ENCODE measurements at places on chromosomes 1 and 21. TPM values are rescaled to one million over a fixed set of nuclear protein-coding genes. Genes with fewer than 3 reads are reported as not detected.
A peak's percentile ranks its signal among the peaks of the same experiment; 100 is the strongest.

- DNase-seq: no peak
Observed at GRCh38 chr1:160916666-160917065, 31.7 kb upstream of the ITLN1 start.

DNA sequence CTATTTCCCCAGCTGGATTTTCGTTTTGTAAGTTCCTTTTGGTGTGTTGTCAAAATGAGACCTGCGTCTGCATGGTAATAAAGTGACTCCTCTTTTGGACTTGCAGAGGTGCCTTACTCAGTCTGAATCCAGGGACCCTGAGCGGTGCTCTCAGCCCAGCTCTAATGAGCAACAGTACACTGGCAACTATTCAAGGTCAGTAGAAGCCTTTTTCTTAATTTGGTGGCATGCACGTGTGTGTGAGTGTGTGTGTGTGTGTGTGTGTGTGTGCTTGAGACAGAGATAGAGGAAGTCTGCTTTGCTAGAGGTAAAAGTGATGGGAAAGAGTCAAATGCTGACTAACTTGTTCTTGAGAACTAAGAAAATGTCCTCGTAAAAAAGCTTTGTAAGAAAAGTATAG is 105.4 kb downstream of the CD247 start:
- DNase-seq: no peak

- peak; percentile 84 for DNase-seq
Observed at GRCh38 chr1:17586172-17586964, 46.9 kb downstream of the ARHGEF10L start.

- DNase-seq: no peak
Observed at GRCh38 chr1:155967341-155968050, 10.9 kb downstream of the ARHGEF2 start.

GRCh38 chr1:50861772-50862171 is 98.3 kb downstream of the FAF1 start:
- DNase-seq: no peak

- DNase-seq: peak; percentile 77
Observed at GRCh38 chr1:37691497-37692077, 729 bp upstream of the CDCA8 start.

- DNase-seq: no peak
Observed at GRCh38 chr1:166189126-166189525, 22.3 kb upstream of the FAM78B start.

GRCh38 chr1:209672705-209673630 is 2.2 kb upstream of the G0S2 start:
- DNase-seq: no peak

The TACSTD2 gene
- total RNA-seq: 0.61 TPM

The LYPD8 gene
- total RNA-seq: not detected

The ENAH gene
- total RNA-seq: 287 TPM

The PRKAB2 gene
- 83.5 TPM for total RNA-seq

The TNFSF4 gene
- total RNA-seq: 2.8 TPM

Measured in endodermal cell (in vitro differentiated cells).